ENCODE measurements at places on chromosomes 16 and 17. TPM values are rescaled to one million over a fixed set of nuclear protein-coding genes. Genes with fewer than 3 reads are reported as not detected.

The TPSD1 gene
- 11.8 TPM for total RNA-seq

DNA sequence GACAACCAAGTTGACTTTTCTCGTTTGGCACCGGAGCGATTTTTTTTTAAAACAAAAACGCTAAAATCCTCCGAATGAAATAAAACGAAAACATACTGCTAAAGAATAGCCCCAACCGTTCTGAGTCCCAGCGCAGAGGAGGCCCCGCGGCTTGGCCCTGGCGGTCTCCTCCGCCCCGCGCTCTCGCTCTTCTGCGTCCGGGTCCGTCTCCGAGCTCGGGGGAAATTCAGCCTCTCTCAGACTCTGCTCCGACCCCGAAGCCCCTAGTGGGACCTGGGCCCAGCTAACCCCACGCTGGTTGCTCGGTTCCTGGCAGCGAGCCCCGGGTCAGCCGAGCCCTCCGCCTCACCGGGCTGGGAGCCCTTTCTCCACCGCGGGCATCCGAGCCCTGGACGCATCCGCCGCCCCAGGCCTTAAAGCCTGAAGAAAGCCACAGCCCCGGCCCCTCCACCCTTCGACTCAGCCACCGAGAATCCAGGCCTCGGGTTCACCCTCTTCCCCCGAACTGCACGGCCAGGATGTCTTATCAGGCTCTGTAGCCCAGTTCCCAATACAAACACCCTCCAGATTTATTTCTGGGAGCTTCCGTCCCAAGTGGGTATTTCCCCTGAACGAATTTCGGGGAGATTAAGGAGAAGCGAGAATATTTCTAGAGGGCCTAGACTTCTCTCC is 1.2 kb downstream of the TBX2 start:
- H3K4me1 ChIP-seq: peaks cover 59% of the 10 kb centered on the region
- peak; percentile 81 for DNase-seq
- H3K36me3 ChIP-seq: peaks cover 28% of the 10 kb centered on the region

DNA sequence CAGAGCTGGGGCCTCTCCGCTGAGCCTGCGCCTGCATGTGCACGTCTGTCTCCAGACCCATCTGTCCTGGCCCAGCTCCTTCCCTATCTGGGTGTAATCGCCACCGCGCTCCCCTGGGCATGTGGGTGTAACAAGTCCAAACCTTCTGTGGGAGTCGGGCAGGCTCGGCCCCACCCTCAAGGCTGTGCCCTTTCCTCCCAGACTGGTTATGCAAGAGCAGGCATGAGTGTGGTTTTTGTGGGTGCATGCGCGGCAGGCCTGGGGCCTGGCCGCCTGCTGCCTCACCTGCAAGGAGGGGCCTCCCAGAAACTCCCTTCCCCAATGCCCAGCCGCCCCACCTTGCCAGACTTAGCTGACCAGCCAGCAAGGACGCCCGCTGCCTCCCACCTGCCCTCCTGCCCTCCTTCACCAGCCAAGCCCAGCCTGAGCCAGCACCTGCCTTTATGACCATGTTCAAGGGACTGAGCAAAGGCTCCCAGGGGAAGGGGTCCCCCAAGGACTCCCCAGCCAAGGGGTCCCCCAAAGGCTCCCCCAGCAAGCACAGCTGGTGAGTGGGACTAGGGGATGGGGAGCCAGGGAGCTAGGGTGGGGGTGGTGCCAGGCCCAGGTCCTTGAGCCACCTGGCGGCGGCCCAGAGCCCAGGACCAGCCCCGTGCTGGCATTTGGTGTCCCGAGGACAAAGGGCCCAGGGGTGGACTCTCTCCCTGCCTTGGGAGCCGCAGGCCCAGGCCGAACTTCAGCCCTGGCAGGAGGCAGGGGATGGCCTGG is at the start of gene EVPLL:
Gene EVPLL (plus strand): TSS at position 342 of the 768 bp plus-strand sequence. CDS start 3,160 bp downstream, outside the sequence.
- peak; percentile 94 for DNase-seq
- no peaks in the 10 kb centered on the region for H3K27me3 ChIP-seq
- no peak within 1 kb of the TSS for H3K4me3 ChIP-seq
- no peaks in the 10 kb centered on the region for H3K4me1 ChIP-seq

- no peaks in the 10 kb centered on the region for H3K4me1 ChIP-seq
- no peaks in the 10 kb centered on the region for H3K27me3 ChIP-seq
- no peaks in the 10 kb centered on the region for H3K36me3 ChIP-seq
- no peak overlapping the region for H3K4me3 ChIP-seq
Measured at GRCh38 chr17:8706431-8706830, 38.2 kb downstream of the CCDC42 start.

DNA sequence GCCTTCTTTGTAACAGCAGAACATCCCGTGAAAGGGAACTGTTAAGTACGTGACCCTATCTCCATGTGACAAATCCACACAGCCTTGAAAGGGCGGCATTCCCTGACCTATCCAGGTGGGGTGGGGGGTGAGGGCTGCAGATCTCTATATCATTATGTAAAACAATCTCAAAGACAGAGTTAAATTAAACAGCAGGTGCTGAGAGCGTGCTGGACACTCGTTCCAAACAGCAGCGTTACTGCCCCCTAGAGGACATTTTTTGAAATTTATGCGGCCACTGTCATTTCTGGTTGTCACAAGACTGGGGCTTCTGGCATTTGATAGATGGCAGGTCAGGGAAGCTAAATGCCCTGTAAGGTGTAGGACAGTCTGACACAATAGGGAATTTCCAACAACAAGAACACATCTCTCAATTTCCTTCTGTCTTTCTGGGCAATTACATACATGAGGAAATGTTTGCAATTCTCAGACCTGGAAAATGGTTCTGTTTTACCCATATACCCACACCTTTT is 6.7 kb upstream of the SLC25A39 start:
- no peaks in the 10 kb centered on the region for H3K27me3 ChIP-seq
- no peak for DNase-seq
- H3K4me1 ChIP-seq: peaks cover 20% of the 10 kb centered on the region
- H3K4me3 ChIP-seq: no peak overlapping the region

GRCh38 chr16:82864332-82865040 is 237.7 kb downstream of the CDH13 start:
- H3K27me3 ChIP-seq: no peaks in the 10 kb centered on the region
- H3K27ac ChIP-seq: no peak overlapping the region
- H3K36me3 ChIP-seq: no peaks in the 10 kb centered on the region
- H3K4me1 ChIP-seq: no peaks in the 10 kb centered on the region
- no peak overlapping the region for H3K4me3 ChIP-seq

DNA sequence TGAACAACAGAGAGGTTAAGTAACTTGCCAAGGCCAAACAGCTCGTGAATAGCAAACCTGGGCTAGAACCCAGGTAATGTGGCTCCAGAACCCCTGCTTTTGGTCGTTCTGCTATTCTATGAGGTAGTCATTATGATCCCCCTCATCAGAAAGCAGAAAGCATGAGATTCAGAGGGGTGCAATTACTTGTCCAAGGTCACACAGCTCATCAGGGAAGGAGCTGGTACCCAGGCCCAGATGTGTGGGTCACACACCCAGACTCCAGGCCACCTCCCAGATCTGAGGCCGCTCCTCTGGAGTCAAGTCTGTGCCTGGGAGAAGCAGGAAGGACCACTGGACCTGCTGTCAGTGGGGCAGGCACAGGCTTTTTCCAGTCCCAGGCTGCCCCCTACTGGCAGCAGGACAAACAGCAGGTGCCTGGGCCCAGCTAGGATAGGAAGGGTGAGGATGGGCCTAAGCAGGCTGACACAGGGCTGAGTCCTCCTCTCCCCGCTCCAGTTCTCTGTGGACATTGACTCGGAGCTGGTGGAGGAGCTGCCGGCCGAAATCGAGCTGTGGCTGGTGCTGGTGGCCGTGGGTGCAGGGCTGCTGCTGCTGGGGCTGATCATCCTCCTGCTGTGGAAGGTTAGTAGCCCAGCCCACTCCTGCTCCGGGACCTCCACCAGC is 7.8 kb upstream of the PDK2 start:
- H3K4me3 ChIP-seq: no peak overlapping the region
- H3K27ac ChIP-seq: peak overlapping the region; percentile 35
- H3K36me3 ChIP-seq: peaks cover 8% of the 10 kb centered on the region
- H3K4me1 ChIP-seq: no peaks in the 10 kb centered on the region

The KIF2B gene
- not detected for total RNA-seq

GRCh38 chr17:8875957-8876356 is 8.5 kb upstream of the PIK3R6 start:
- no peak overlapping the region for H3K4me3 ChIP-seq
- peaks cover 15% of the 10 kb centered on the region for H3K4me1 ChIP-seq
- H3K27ac ChIP-seq: no peak overlapping the region

DNA sequence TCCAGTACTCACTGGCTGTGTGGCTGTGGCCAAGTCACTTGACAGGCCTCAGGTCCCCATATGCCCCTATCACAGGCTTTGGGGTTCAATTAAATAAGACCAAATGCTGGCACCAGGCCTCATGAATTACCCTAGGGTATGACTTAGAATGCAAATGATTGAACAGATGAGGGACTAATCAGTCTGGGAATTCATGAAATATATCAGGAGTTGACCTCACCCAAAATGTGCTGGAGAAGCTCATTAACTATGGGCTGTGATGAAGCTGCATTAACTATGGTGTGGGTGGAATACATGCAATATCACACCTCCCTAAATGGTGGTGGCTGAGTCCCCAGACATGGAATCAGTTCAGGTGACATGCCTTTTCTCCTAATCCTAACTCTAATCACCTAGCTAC is 72.1 kb downstream of the DNAH3 start:
- no peaks in the 10 kb centered on the region for H3K27me3 ChIP-seq
- no peak overlapping the region for H3K27ac ChIP-seq
- DNase-seq: no peak
- no peak overlapping the region for H3K4me3 ChIP-seq

Measured in upper lobe of left lung (tissue), 6 donors.